ENCODE measurements at places on chromosomes 1 and 21. TPM values are rescaled to one million over a fixed set of nuclear protein-coding genes. Genes with fewer than 3 reads are reported as not detected.

The TMPRSS3 gene
- total RNA-seq: not detected

The ADORA1 gene
- total RNA-seq: 5.7 TPM

The ZNF648 gene
- not detected for total RNA-seq

The HNRNPCL2 gene
- total RNA-seq: not detected

The AIRE gene
- total RNA-seq: under 0.01 TPM

The ZSWIM5 gene
- total RNA-seq: under 0.01 TPM

The MLLT11 gene
- total RNA-seq: 16.1 TPM

The AIM2 gene
- 0.46 TPM for total RNA-seq

The PWP2 gene
- total RNA-seq: 4.8 TPM

The TRNP1 gene
- total RNA-seq: 14.8 TPM

The KCND3 gene
- total RNA-seq: 0.14 TPM

The PADI6 gene
- total RNA-seq: not detected

The C1orf122 gene
- 22.6 TPM for total RNA-seq

The PRRX1 gene
- total RNA-seq: 11.0 TPM

The RPTN gene
- not detected for total RNA-seq

Data from smooth muscle cell of the umbilical artery (primary cell).